ENCODE measurements at places on chromosomes 1 and 21. TPM values are rescaled to one million over a fixed set of nuclear protein-coding genes. Genes with fewer than 3 reads are reported as not detected.
A peak's percentile ranks its signal among the peaks of the same experiment; 100 is the strongest.

The DDAH1 gene
- 0.81 TPM for total RNA-seq

The UBASH3A gene
- 1.6 TPM for total RNA-seq

The SPRR1B gene
- total RNA-seq: not detected

The MROH7 gene
- 7.3 TPM for total RNA-seq

The BCL2L15 gene
- total RNA-seq: under 0.01 TPM

DNA sequence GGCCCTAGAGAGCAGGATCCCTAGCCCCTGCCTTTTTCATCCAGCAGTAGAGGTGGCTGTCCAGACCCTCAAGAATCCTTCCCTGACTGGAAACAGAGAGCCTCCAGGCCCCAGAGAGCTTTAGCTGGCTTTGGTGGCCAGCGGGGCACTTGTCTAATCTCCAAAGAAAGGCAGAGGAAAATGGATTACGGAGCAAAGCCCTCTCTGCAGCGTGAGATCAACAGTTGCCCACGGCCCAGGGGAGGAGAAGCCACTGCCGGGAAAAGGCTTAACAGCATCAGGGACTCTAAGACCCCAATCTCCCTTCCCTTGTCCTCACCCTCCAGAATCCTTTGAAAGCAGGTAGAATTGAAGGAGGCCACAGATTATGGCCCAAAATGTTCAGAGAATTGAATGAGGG, 35.8 kb upstream of the GRIK3 start:
- no peak for DNase-seq

GRCh38 chr1:118898712-118899111, 89.4 kb downstream of the TBX15 start:
- DNase-seq: no peak

DNA sequence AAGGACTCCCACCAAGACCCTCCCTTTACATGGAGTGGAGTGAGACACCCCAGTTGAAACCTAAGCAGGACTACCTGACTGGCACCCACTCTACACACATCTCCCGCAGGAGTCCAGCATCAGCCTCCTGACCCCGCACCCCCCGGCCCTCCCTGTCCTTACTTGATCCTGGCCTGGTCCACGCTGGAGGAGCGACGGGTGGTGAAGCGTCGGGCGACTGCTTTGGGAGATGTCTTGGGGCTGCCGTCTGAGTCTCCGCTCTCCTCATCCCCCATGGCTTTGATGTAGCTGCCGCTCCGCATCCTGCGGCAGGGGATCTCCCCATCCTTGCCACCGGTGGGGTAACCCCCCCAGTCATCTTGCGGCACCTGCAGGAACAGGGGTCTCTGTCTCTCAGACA, 29.5 kb downstream of the DLGAP3 start:
- DNase-seq: no peak

GRCh38 chr1:59013276-59013927, 229.6 kb upstream of the JUN start:
- no peak for DNase-seq

- peak; percentile 14 for DNase-seq
Measured at GRCh38 chr1:64623750-64624191, 121.1 kb upstream of the RAVER2 start.

DNA sequence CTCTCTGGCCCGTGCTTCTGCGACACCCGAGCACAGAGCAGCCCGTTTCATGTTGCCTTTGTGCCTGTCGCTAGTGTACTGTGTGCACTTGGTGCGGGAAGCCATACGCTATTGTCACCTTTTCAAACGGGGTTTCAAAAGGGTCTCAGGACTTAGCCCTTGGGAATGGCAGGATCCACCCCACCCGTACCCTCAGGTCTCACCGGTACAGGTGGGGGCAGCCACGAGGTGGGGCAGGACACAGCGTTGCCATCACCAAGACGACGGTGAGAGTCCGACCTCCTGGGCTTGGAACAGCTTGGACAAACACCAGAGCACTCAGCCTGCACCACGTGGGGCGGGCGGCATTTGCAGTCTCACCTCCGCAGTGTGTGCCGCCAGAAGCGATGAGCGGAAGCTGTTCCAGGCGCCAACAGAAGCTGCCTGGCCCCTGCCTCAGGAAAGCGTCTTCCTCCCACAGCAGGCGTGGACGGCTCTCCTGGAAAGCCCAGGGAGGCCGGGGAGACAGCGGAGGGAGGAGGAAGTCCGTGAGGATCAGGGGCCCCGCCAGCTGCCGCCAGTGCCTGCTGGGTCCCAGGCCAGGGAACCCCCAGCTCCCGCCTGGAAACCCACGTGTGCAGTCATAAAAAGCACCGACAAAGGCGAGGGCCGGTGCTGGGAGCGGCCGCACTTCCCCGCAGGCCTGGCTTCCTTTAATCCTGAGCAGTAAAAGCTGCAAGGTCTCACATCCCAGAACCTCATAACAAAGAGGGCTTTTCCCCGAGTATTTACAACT, 131.3 kb upstream of the ARHGEF16 start:
- DNase-seq: no peak

DNA sequence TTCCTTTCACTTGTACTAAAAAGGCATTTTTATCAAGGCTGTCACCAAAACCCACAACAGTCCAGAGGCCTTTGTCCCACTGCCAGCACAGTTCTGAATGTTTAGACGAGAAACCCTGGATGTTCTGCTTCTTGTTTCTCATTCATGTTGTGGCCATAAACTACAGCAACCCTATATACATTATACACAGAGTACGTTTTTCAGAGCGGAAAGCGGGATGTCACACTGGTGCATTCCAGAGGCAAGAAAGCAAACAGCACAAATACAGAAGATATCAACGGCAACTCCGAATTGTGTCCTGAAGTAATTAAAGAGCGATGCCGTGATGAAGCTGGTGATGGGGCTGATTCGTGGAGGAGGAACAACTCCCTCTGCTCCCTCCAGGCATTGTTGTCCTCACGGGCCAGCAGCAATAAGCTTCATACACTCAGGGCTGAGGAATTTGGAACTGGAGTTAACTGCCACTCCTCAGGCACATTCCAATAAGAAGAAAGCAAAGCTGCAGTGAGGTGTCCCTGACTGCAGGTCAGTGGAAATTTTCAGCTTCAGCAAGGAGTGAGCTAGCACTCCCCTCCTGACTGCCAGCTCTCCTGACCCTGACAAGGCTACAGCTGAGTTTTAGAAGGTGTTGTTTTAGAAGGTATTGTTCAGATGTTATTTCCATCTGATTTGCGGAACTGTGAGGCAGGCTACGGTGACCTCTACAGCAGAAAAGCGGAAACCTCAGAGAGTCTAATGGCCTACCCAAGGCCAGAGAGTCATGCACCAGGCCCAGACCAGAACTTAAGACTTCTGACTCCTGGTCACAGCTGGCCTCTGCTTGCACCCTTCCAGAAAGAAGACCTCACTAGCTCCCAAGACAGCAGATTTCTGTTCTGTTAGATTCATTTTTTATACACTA, 149.0 kb downstream of the TGFBR3 start:
- DNase-seq: no peak

DNA sequence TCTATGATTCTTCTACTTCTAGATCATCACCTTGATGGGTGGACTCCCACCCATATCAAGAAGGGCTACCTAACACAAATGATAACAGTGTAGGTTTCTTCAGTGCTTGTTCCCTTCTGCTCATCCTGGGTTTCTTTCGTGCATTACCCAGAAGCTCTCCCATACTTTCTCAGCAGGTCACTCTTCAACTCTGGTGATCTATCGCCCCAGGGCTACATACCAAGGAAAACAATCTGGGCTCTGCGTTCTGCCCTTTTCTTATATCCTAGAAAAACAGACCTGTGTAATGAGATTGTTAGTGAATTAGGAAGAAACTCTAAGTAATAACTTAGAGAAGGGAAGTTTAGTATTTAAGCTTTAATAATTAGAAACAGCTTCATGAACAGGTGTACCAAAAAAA, 370.6 kb upstream of the SPAG17 start:
- DNase-seq: no peak

GRCh38 chr1:95685081-95685480, 451.1 kb downstream of the RWDD3 start:
- no peak for DNase-seq

GRCh38 chr1:36154765-36155407, 1.1 kb upstream of the MAP7D1 start:
- no peak for DNase-seq

DNA sequence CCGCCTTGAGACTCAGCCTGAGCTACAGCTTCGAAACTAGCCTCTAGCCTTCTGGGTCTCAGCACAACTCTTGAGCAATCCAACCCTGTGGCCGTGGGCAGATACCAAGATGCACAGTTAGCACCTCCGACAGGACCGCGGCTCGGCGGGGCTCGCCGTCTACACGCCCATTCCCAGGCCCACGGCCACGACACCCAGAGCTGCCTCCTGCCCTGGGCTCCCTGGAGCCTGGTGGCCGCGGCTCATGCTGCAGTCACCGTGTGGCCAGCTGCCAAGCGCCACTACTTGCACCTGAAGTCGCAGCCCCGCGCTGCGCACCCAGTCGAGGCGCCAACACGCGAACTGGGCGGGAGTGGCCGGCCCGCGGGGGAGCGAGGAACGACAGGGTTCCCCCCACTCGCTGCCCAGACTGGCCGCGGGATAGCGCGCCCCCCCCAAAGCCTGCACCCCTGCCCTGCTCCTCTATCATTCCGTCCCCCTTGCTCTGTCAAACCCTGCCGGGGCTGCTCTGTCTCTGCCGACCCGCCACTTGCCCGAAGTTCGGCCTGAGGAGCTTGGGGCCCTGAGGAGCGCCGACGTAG, 729 bp upstream of the CDCA8 start:
- DNase-seq: peak; percentile 44

DNA sequence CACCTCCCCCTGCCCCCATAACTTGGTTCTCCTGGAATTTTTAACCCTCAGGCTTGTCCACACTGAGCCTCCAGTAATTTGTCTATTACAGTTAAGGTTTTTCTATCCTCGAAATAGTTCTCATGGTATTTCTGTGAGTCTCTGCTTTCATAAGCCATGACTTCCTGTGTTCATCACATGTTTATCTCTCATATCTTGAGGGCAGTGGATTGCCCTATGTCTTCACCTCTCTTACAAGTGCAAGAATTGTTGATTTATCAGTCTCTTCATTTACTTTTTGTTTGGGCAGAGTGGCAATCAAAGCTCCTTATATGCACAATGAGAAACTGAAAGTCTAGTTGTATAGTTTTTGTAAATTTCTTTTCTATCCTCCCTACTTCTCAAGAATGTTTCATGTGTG, 328.4 kb downstream of the PLA2G4A start:
- no peak for DNase-seq

DNA sequence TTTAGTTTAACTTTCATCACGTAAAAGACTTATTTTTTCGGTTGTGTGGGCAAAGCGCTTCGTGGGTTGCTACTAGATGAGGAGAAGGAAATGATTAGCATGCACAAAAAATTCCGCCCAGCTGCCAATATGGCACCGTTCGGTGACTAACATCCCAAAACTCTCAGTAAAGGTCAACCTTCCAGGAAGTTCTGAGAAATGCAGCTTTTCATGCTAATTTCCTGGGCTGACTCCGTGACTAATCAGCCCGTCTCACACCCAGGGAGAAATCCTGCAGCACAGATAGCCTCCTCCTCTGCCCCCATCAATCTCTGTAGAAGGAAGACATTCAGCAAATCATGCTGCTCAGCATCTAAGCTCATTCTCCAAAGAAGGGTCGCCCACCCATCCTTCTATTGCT, 34.1 kb downstream of the TMCO4 start:
- DNase-seq: no peak

GRCh38 chr1:194517567-194517966, 1331.2 kb upstream of the B3GALT2 start:
- DNase-seq: no peak

DNA sequence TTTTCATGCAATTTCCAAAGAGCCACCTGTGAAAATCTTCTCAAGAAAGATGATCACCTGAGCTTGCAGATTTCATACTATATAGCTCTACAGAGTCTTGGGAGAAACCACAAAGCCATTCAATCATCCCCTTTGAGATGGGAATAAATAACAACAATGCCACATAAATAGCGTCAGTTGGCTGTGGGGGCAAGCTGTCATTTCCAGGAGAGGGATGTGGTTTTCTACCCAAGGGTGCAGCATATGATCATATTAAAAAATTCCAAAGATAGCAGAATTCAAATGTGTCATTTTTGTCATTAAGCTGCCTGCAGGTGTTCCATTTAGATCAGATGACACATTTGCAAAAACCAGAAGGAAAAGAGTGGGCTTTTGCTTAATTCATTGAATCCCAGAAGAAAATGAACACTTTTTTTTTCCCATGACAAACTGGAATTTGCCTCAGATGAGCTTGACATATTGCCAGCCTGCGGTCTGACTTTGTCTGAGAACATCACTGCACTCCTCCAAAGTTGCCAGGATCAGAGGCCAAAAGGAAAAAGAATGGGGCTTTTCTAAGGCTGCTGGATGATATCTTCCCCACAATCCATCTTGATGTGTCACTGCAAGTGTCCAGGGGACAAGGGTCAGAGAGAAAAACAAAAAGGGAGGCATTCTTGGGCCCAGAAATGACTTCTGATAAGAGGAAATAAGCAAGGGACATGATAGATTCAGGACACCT, 314.1 kb upstream of the USP25 start:
- DNase-seq: no peak
